SW 1271 (cell line): ENCODE measurements at places on chromosomes 11 and 22.

GRCh38 chr11:69074375-69075140 lies 25.8 kb downstream of the TPCN2 start:
- DNase-seq = no peak

- DNase-seq = no peak
Observed at GRCh38 chr11:116697639-116698038, 75.1 kb downstream of the BUD13 start.

- no peak for DNase-seq
Observed at GRCh38 chr11:112172362-112172994, 2.8 kb upstream of the BCO2 start.

GRCh38 chr11:75994616-75995015 lies 179.6 kb downstream of the UVRAG start:
- DNase-seq = no peak

- DNase-seq = no peak
Observed at GRCh38 chr11:62981743-62982142, 3.0 kb downstream of the SLC22A6 start.
